ENCODE measurements at places on chromosomes 5 and 9.

GRCh38 chr9:98580956-98581355, 127.8 kb downstream of the GABBR2 start:
- DNase-seq: no peak

DNA sequence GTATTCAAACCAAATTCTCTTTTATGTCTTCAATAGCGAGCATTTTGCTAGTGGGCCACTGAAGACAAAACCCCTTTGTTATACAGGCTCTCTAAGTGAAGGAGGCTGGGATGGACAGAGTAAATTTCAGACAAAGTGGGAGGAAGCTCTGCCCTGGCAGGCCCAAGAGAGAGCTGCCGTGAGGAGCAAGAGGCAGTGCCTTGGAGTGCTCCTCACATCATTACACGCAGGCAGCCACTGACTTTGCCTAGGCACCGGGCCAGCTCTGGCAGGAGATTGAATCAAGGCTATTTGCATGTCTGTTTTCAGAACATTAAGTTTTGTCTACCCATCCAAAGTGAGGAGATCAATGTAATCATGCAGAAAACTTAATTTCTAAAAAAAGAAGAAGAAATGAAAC, 167.7 kb downstream of the CCDC192 start:
- DNase-seq: no peak

GRCh38 chr9:81693671-81694378, 4.5 kb upstream of the TLE1 start:
- DNase-seq: no peak

DNA sequence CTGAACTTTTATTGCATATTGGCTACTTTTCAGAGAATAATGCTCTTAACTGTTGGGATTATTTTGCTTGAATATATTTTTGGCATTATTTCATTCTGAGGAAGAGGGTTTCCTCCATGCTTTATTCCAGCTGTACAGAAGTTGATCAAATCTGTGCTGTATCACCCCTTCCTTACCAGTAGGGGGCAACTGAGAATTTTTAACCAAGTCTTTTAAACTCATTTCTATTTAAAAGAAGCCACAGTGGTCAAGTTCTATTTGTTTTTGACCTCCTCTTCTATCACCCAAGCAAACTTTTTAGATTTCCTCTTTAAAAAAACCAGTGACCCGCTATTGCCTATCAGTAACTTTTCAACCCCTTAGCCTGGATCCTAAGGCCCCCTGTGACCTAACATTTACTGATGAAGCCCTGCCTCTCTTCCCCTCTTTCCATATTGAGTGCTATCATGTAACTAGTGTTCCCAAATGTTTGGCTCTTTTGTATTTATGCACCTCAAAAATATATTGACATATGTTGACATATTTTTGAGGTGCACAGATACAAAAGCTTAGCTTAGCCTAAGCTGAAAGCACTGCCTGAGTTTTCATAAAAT, 80.6 kb downstream of the FBXO4 start:
- DNase-seq: peak; percentile 13

GRCh38 chr9:129242971-129243561, 65.0 kb upstream of the IER5L start:
- no peak for DNase-seq

GRCh38 chr9:32671333-32671732, 35.9 kb upstream of the TAF1L start:
- DNase-seq: no peak

GRCh38 chr5:157100140-157100679, 8.6 kb downstream of the HAVCR2 start:
- DNase-seq: no peak

GRCh38 chr5:125510651-125511050, 764.2 kb upstream of the ZNF608 start:
- no peak for DNase-seq

GRCh38 chr5:143412661-143413342, 9.3 kb upstream of the NR3C1 start:
- no peak for DNase-seq

GRCh38 chr9:134026581-134026980, 1.3 kb downstream of the BRD3OS start:
- no peak for DNase-seq
